Inflammatory macrophage treated with lipopolysaccharide for 4 hours (primary cell): ENCODE measurements at places on chromosomes 2 and 18.

GRCh38 chr2:46367286-46367685 is 70.1 kb downstream of the EPAS1 start:
- DNase-seq = no peak

DNA sequence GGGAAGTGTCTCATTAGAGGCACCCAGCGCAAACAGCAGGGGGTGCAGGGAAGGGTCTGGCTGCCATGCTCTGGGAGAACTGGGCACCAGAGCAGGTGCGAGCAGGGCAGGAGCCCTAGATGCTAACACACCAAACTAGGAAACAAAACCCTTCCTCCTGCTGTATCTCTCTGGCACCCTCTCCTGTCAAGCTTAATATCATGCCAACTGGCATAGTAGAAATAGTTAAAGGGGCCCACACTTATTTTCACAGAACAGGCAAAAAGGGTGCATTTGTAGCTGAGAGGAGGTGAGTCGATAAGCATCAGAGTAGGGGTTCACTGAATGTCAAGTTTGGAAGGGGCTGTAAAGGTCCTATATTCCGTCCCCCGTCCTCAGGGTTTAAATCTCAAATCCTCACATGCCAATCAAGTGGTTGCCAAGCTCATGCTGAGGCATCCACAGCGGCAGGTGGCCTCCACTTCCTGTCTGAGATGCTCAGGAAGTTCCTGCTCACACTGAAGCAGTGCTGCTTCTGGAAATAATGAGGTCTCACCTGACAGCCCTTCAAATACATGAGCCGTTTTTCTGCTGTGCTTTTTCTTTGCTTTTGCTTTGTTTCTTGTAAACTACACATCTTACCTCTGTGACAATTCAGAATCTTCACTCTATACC is 14.9 kb upstream of the ACKR3 start:
- DNase-seq = no peak

- no peak for DNase-seq
Measured at GRCh38 chr2:95158441-95158840, 1.2 kb downstream of the ZNF514 start.

GRCh38 chr2:147463881-147464520 is 380.8 kb upstream of the ACVR2A start:
- DNase-seq = no peak

- no peak for DNase-seq
Measured at GRCh38 chr2:142495141-142495540, 364.3 kb upstream of the LRP1B start.

DNA sequence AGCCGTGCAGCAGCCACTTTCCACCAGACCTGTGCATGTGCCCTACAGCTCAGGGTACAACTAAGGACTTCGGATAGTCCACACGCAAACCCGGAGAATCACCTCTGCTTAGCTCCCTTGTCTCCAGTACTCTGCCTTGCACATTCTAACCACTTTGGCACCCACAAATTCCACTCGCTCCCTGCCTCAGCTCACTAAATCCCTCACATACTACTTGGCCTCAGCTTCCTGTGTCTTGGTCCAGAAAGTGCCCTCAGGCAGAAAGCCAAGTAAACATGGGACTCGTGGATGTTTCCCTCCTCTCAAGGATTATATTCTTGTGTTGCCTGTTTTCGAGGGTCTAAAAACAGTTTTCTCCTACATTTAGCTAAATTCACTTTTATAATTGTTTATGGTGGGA is 157.8 kb upstream of the DAPL1 start:
- DNase-seq = no peak

- no peak for DNase-seq
Measured at GRCh38 chr2:231263118-231263831, 64.8 kb downstream of the ARMC9 start.

- no peak for DNase-seq
Measured at GRCh38 chr2:28663359-28663758, 88.3 kb upstream of the PPP1CB start.

DNA sequence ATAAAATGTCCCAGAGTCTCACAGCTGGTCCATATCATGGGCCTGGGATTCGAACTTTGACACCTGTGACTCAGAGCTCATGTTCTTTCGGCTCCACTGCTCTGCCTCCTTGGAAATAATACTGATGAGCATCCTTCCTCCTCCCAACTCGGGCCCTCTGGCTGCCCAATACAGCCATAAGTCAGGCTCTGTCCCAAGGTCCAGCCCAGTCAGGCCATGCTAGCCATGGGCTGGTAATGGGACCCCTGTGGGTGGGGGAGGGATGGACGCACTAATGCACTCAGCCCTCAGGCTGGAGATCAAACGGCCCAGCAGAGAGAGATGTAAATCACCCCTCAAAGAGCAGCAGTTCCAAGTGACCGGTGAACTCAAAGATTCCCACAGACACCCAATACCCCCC is 61.1 kb downstream of the DDX1 start:
- DNase-seq = no peak

DNA sequence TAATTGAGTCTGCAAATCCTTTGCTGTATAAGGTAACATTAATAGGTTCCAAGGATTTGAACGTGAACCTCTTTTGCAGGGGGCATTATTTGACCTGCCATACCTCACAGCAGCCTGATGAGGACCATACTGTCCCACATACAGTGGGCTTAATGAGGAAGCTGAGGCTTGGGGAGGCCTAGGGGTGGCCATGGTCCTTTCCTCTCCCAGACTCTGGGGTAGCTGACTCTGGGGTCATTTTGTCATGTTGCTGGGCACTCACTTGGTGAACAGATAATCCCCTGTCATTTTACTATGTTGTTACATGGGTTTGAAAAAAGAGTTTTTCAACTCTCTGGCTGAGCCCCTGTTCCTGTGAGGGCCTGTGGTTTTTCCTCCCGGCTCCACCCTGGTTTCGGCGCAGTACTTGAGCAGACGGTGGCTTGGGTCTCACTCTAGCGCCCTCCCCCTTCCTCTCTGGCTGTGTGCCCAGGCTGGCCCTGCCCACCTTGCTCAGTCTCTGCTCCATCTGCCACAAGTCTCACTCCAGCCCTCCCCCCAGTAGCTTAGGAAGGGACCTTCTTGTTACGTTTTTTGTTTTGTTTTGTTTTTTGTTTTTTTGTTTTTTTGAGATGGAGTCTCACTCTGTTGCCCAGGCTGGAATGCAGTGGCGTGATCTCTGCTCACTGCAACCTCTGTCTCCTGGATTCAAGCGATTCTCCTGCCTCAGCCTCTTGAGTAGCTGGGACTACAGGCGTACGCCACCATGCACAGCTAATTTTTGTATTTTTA is 21.0 kb downstream of the INPP4A start:
- no peak for DNase-seq

DNA sequence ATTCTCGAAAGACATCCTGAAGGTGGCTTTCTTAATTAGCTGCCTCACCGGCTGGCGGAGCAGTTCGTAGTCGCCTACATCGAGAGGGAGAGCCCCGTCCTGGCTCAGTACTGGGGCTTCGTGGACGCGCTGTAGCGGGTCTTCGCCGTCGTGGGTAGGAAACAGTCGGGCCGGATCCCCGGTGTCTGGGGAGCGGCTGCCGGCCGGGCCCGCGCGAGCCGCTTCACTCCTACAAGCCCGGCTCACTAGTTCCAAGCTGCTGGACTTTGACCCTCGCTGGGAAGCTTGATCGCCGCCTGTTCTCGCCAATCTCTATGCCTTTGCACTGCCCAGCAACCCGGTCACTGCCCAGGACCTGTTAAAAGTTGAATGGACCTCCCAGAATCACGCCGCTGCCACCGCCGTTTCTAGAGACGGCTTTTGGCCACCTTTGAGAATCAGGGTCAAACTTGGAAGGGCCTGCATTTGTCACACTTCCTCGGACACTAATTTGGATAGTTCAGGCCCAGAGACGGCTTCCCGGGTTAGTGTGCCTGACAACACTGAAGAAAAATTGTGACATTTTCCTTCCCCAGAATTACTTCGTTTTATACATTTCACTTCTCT is 41.4 kb upstream of the AKAIN1 start:
- peak; percentile 25 for DNase-seq

DNA sequence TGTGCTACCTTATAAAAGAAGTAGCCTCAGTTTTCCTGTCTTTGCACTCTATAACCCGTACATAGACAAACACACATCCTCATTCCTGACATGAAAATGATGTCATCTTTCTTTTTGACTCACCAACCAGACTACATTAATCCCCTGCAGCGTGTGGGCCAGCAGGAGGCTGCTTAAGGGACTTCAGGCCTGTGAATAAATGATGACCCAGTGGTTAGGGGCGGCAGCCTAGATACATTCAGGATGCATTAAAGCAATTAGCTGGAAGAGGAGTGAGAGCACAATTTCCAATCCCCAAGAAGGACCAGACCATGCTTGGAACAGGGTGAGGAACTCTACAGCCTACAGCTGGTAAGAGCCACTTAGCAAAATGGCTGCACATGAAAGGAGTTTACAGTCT is 57.3 kb upstream of the KLF7 start:
- DNase-seq = peak; percentile 69

DNA sequence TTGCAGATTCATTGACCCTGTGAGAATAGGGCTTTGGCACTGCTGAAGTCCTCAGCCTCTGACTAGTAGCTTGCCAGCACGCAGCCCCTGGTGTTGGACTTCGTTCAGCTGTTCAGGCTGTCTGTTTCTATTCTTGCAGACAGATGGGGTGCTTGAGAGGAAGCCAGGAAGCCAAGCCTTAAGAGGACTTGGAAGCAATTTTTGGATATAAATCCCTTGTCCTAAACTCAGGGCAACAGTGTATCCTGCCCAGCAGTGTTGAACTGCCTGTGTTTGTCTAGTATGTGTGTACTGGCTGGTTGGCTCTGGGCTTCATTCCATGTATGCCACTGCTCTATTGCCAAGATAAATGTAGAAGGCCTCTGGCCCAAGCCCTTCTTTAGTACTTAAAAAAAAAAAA is 108.6 kb downstream of the COMMD1 start:
- DNase-seq = no peak

GRCh38 chr2:172588931-172589330 is 33.0 kb downstream of the PDK1 start:
- DNase-seq = no peak

GRCh38 chr2:153059338-153060052 is 341.1 kb downstream of the ARL6IP6 start:
- DNase-seq = no peak

DNA sequence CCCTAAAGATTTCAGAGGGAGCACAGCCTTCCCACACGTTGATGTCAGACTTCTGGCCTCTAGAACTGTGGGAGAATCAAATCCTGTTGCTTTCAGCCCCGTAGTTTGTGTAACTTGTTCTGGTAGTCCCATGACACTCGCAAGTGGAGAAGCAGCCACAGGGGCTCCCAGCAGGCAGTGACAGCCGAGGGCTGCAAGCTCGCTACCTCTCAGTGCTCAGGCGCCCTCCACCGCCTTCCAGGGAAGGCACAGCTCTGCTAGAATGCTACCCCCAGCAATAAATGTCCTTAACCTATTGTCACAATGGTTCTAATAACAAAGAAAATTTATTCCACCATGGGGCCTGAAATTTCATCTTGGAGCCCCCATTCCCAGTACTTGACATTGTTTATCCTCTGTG is 143.1 kb upstream of the ZNF236 start:
- DNase-seq = no peak

GRCh38 chr2:232353096-232353495 is 25.5 kb upstream of the ALPP start:
- no peak for DNase-seq

- no peak for DNase-seq
Measured at GRCh38 chr2:1581965-1582625, 162.2 kb downstream of the PXDN start.

- DNase-seq = peak; percentile 61
Measured at GRCh38 chr2:27832396-27832795, 57.8 kb downstream of the RBKS start.

DNA sequence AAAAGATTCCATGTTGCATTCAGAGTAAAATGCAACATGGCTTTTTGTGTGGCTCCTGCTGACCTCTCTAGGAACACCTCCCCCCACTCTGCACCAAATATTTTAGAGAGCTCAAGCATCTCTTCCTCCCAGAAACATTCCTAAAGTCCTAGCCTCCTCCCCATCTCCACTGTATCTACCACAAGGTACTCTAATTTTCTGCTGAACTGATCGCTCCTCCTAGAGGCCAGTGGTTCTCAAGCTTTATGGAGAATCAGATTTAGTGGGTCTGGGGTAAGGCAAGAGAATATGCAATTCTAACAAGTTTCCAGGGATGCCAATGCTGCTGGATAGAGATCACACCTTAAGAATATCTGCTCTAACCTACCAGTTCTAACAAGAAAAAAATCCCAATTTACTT is 89.5 kb upstream of the HNRNPA3 start:
- no peak for DNase-seq

GRCh38 chr2:171136024-171136423 is 24.7 kb downstream of the TLK1 start:
- peak; percentile 35 for DNase-seq

DNA sequence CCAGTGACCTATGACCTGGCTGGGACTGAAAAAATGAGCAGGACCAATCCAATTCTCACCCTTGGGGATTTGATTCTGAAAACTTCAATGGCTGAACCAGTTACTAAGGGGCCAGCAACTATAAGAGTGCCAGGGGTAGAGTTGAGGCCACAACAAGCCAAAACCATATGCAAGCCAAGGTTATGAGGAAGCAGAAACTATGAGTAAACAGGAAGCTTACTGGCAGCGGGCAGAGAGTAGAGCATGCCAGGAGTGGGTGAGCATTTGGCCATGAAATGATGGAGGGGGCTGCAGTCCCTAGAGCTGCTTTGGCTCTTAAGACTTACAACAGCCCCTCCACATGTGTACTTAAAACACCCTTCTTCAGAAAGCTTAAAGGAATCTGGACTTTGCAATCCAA is 82.4 kb downstream of the RBMS1 start:
- DNase-seq = peak; percentile 72
